ENCODE measurements at places on chromosomes 7 and 10.

DNA sequence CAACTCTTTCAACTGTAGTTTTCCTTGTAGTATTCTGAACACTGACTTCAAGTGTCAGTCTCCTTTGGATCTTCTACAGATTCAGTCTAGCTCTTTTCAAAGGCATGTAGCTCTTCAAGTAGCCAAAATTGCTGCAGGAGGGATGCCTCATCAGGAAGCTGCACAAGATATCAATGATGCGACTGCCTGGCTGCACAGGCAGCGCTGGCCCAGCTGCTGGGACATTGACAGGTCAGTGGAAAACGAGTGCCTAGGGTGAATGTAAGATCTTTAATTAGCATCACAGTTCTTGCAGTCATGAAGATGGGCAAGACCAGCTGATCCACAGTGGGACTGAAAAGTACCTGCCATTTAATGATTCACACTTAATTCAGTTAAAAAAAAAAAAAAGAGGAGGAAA is 167.6 kb downstream of the ANK3 start:
- no peak for DNase-seq

DNA sequence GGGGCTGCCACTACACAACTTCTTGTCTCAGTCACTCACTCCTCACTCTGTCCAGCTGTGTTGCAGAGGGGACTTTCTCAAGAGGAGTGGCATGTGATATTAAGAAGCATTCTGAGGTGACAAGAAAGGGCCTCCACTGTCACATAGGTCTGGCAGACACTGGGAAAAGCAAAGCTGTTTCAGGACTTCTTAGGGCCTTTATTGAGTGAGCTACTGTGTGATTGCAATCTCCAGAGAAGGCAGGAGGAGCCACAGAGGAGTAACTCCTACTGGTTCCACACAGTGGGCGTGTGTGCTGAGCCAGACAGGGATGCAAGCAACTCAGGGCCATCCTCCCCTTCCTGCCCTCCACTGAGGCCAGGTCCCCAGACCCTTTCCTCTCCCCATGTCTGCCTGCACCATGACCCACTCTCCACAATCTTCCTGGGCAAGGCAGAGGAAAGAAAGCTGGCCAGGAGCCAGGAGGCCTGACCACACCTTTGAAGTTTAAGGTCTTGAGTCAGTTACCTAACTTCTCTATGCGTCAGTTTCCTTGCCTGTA is 262.0 kb upstream of the ZMIZ1 start:
- peak; percentile 46 for DNase-seq

- DNase-seq, result no peak
Observed at GRCh38 chr10:58704226-58704625, 191.6 kb downstream of the BICC1 start.

GRCh38 chr10:26544932-26545331 is 106.8 kb downstream of the APBB1IP start:
- DNase-seq, result no peak

DNA sequence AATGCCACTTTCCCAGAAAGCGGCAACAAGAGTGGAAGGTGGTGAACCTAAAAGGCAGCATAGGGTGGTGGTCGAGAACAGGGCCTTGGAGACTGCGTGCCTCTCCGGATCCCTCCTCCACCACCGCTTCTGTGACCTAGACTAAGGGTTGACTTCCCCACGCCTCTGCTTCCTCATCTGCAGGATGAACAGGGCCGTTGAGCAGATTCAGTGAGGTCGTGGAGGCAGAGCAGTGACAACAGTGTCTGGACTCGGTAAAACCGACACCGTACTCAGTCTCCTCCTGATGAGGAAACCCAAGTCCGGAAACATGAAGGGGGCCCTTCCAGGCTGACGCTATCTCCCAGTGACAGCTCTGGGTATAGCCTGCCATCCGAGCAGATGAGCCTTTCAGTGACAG is 162.6 kb downstream of the CELF2 start:
- DNase-seq, result no peak

DNA sequence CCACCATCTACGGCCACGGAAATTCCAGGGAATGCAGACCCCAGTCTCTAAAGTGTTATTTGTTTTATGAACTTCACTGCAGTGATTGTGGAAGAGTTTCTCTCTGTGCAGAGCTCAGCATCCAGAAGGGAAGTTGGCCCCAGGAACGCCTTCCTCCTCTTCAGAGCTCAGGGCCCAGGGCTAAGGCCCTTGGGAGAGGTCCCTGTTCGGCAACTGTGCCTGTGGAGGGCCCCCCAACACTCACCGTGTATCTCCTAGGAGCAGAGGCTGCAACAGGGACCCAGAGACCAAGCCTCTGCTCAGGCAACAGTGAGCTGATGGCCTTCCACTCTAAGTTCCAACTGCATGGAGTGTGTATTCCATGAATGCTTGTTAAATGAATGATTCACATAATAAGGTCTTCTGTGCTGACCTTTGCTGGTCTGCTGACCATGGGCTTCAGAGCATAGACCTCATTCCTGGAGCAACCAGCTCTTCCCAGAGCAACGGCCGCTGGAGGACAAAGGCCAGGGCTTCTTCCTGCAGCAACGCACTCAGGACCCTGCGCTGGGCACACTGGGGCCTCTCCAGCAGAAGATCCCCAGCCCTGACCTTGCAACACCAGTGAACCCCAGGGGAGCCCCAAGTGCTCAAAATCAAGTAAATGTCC is 7.7 kb downstream of the DIP2C start:
- no peak for DNase-seq

DNA sequence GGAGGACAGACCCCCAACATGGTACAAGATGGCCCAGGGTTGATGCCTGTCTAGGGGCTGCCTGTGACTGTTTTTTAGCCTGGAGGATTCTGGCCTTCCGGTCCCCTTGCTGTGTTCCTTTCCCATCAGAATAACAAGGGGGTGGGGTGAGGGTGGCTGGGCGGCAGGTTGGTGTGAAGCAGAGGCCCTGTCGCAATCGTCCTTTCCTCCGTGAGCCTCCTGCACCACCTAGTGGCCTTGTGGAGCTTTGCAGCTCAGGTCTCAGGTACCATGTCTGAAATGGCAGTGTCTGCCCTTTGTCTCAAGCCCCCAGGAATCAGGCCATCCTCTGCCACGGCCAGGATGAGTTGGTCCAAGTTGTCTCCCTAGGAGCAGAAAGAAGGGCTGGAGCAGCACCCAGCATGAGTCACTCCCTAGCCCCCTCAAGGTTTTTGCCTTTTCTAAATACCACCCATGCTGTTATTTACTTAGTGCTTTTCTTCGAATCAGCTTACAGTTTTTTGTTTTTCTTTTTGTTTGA is 24.2 kb downstream of the TACR2 start:
- DNase-seq, result peak; percentile 86

- no peak for DNase-seq
Observed at GRCh38 chr10:103441206-103441605, 11.0 kb downstream of the CALHM2 start.

All from T47D (cell line).